AG09309 (cell line): ENCODE measurements at places on chromosomes 16 and 17.
A peak's percentile ranks its signal among the peaks of the same experiment; 100 is the strongest.

DNA sequence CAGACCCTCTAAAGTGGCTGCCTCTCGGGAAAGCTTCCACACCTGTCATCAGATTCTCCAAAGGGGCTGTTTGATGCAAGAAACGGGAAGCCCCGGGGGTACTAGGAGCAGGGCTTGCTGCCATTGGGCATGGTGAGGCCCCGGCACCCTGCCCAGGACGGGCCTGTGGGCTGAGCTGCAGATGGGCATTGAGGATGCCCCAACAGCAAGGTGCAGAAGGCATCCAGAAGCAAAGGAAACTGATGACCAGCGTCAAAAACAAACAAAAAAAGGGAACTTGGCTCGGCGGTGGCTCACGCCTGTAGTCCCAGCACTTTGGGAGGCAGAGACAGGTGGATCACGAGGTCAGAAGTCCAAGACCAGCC is 1.5 kb upstream of the LIMD2 start:
- DNase-seq, result no peak

- DNase-seq, result no peak
These were observed 136.4 kb downstream of the NPIPB5 start for GRCh38 chr16:22646948-22647556.

DNA sequence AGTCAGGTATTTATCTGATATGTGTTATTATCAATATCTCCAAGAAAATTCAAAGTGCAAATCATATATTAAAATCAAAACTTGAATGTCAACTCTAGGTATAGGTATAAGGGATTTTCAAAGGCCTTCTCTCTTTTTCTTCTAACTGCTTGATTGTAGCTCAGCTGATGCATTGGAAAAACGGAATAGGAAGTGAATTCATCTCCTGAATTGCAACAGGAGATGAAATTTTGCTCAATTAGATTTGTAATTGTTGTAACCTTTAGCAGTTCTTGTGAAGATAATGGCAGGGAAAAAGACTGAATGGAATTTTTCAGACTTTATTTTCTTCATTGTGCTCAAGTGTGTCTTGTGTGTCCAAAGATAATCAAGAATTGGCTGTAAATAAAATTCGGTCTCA is 190.2 kb upstream of the KCNJ16 start:
- DNase-seq, result no peak

DNA sequence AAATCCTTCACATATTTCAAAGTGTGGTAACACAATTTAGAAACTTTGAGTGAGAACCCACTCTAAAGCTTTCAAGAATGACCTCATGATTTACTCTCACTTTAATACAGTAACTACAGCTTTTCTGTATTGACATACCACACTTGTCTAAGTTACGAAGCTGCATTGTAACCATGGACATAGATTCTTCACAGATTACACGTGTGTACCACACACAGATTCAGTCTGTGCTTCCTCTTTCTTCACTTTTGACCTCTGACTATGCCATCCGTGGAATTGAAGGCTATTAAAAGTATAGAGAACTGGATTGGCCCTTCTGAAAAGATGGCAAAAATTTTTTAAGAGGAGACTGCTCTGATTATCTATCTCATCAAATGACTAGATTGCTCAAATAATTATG is 172.7 kb downstream of the TANC2 start:
- no peak for DNase-seq

DNA sequence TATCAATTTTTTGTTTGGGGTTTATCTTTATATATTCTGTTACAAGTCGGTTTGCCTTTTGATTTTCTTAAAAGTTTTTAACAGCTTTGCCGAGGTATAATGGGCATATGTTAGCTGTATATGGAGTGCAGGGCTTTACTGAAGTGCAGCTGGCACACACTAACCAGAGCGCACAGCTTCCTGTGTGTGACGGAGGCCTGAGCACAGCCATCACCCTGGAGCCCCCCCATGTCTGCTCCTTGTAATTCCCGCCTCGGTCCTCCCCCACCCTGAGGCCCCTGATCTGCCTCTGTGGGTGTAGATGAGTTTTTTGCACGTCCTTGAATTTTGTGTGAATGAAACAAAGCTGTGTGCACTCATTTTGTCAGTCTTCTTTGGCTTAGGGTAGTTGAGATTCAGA is 60.1 kb upstream of the ZNF750 start:
- no peak for DNase-seq

GRCh38 chr16:79972053-79972704 is 371.6 kb upstream of the MAF start:
- no peak for DNase-seq

DNA sequence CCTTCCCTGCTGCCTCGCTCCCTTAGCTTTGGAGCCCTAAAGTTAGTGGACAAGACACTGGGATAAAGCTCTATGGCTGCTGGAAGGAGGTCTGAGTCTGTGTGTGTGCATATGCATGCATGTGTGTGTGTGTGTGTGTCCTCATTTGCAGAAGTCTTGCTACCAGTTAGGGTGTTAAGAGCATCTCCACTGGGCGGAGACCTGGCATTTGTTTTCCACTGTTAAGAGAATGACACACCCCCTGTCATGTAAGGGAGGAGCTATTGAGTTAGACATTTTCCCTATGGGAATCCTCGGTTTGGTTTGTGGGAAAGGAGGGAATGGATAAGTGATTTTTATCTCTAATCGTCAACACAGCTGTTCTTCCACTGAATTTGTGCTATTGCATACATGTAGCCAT is 24.8 kb upstream of the ARHGAP23 start:
- DNase-seq, result no peak

DNA sequence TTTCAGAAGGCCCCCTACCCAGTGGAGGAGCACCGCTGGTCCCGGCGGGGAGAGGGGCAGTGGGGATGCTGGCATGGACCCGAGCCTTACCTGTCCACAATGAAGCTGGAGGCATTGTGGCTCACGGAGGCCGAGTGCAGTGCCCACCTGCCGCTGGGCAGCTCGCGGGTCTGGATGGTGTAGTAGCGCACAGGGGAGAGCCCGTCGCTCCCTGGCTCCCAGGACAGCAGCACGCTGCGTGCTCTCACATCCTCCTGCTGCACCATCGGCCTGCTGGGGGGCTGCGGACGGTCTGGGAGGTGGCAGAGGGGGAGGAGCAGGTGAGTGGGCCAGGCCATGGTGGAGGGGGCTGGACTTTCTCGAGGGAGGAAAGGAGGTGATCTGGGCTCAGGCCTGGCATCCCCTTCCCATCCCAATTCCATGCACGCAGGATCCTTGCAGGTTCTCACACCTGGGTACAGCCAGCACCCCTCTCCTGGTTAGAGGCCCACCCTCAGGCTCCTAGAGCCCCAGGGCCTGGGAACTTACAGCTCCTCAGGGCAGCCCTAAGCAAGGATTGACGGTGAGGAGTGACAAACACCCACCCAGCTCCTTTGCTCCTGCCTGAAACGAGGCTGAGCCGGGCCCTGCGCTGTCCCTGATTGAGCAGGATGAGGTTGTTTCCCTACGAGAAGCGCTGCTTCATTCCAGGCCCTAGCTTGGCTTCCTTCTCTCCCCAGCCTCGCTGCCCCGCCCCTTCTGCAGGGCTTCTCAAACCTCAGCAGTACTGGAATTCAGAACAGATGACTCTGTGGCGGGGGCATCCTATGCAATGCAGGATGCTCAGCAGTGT is 76.2 kb upstream of the CDC42EP4 start:
- DNase-seq, result no peak

DNA sequence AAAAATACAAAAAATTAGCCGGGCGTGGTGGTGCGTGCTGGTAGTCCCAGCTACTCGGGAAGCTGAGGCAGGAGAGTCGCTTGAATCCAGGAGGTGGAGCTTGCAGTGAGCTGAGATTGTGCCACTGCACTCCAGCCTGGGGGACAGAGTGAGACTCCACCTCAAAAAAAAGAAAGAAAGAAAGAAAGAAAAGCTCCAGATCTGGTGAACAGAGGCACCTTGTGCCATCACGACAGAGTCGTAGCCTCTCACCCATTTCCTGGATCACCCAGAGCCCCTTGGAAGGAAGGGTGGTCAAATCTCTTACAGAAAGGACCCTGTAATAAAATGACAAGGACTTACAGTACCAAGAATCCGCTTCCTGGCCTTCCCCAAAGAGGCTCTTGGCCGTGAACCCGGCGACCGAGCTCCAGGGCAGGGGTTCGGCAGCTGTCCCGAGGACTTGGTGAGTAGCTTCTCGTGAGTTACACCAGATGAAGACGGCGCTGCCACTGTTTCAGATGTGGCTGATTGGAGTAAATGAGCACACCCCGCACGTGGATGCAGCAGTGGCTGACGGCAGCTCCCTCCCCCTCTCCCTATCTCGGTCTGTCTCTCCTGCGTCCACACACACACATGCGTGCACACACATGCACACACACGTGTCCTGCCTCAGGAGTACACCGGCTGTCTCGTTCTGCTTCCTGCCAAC is 13.5 kb downstream of the LGALS3BP start:
- no peak for DNase-seq

GRCh38 chr17:74872313-74873036 is at the start of gene FDXR:
Gene FDXR (minus strand): TSS chr17:74872994. CDS start chr17:74872944, 50 bp downstream.
- no peak for DNase-seq

DNA sequence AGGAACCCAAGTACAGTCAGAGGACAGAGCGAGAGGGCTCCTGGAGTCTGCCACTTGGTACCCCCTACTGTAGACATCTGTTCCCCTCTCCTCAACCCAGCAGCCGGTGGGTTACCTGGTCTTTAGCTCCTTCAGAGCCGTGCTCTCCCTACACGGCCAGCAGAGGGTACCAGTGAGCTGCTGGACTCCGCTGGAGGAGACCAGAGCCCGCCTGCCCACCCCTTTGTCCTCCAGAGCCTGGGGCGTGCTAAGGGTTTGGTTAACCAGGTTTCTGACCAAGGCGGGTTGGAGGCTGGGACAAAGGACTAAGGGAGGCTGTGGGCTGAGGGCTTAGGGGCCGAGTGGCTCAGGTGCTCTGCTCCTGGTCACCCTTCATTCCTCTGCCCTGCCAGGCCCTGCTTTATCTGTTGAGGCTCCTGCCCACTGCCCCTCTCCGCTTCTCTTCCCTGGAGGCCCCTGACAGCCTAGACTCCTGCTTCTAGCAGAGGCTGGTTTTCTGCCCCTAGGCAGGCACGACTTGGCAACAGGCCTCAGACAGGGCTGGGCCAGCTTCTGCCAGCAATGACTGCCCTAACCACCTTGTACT is 2.7 kb upstream of the HSD11B2 start:
- DNase-seq, result no peak

- DNase-seq, result no peak
These were observed 26.0 kb downstream of the CACNG3 start for GRCh38 chr16:24282141-24282540.

- peak; percentile 14 for DNase-seq
These were observed 83.3 kb downstream of the HS3ST3A1 start for GRCh38 chr17:13518261-13519000.

DNA sequence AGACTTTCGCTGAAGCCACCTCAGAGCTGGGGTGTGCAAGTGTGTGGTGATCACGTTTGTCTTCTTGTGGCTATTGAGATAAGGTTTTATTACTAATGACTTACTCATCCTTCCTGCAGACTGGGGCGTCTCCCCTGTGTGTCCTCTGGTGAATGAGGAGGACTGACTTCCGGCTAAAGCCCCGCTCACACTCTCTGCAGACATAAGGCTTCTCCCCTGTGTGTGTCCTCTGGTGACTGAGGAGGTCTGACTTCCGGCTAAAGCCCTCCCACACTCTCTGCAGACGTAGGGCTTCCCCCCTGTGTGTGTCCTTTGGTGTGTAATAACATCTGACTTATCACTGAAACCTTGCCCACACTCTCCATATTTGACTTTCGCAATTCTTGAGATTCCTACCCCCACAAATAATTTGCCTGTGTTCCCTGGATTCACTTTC is 19.4 kb downstream of the PRDM7 start:
- DNase-seq, result no peak

GRCh38 chr16:729768-730665 is 3.1 kb downstream of the HAGHL start:
- DNase-seq, result no peak

- no peak for DNase-seq
These were observed 20.5 kb downstream of the ATPAF2 start for GRCh38 chr17:18018411-18018921.

GRCh38 chr16:56774016-56774680 is 44.2 kb downstream of the NUP93 start:
- DNase-seq, result no peak

- DNase-seq, result no peak
These were observed 321.4 kb downstream of the HAPSTR1 start for GRCh38 chr16:9412915-9413264.

DNA sequence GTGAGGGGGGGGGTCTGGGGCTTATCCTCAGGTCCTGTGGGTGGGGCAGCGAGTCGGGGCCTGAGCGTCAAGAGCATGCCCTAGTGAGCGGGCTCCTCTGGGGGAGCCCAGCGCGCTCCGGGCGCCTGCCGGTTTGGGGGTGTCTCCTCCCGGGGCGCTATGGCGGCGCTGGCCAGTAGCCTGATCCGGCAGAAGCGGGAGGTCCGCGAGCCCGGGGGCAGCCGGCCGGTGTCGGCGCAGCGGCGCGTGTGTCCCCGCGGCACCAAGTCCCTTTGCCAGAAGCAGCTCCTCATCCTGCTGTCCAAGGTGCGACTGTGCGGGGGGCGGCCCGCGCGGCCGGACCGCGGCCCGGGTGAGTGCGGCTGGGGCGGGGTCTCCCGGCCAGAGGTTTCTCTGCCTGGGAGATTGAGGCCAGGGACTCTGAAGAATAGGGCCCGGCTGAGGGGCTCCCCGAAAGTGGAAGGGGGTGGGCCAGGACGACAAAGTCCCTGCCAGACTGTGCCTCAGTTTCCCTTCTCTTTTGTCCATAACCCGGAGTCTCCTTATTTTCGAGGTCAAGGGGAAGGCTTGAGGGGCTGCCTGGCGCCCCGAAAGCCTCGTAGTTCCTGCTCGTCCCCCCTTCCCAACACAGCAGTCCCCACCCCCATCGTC is at the start of gene FGF11:
Gene FGF11 (plus strand): TSS at position 51 of the 651 bp plus-strand sequence. CDS start 109 bp downstream, at position 160.
- no peak for DNase-seq

DNA sequence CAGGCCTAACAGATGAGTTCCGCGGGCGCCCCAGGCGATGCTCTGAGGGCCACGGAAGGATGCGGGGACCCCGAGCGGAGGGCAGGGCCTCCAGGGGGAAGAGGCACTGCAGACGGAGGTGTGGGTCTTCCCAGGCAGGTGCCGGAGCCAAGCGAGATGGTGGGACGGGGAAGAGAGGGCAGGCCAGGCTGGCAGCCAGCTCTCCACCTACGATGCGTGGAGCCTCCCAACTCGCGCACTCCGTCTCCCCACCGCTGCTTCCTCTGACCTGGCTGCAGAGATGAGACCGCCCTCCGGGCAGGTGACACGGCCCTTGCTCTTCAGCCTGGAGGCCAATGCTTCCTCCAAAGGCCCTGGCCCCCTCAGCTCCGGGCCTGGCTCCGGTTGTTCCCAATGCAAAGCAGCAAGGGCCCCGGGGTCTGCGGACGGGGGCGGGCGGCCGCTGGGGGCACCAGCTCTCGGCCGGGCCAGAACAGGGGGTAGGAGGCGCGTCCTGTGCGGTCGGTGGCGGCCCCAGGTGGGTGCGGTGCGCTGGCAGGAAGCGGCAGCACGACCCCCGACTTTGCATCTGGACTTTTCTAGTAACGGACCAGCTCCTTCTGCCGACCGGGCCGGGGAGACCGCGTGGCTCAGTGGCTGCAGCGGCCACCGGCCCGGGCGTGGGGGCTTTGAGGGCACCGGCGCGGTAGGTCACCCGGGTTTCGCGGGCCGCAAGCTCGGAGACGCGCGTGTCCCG is 1.5 kb upstream of the SOX8 start:
- DNase-seq, result no peak

- no peak for DNase-seq
These were observed 3.1 kb upstream of the BAIAP2 start for GRCh38 chr17:81031566-81032550.

GRCh38 chr17:36731811-36732210 is 130.4 kb downstream of the MRM1 start:
- DNase-seq, result no peak
